ENCODE measurements at places on chromosomes 7 and 10. TPM values are rescaled to one million over a fixed set of nuclear protein-coding genes. Genes with fewer than 3 reads are reported as not detected.

Gene MYOF
- 0.81 TPM for total RNA-seq

Gene PRKCQ
- 66.3 TPM for total RNA-seq

- DNase-seq = no peak
Observed at GRCh38 chr10:94496010-94496409, 49.6 kb upstream of the HELLS start.

GRCh38 chr10:121988361-121989324, at the start of gene TACC2:
TACC2 (plus strand) TSS chr10:121989163; CDS start chr10:122021982, 32,819 bp downstream.
- no peak for DNase-seq

- no peak for DNase-seq
Observed at GRCh38 chr7:81873559-81873958, 103.7 kb upstream of the HGF start.

DNA sequence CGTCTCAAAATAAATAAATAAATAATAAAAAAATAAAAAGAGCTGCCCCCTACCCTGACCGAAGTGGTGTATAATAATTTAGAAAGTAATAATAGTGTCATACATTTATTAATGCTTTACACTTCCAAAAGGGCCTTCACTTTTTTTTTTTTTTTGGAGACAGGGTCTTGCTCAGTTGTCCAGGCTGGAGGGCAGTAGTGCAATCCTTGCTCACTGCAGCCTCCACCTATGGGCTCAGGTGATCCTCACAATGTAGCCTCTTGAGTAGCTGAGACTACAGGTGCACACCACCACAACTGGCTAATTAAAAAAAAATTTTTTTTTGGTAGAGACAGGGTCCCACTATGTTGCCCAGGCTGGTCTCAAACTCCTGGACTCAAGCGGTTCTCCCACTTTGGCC, 1.4 kb downstream of the FAM149B1 start:
- no peak for DNase-seq

- no peak for DNase-seq
Observed at GRCh38 chr7:156472267-156472666, 168.3 kb upstream of the RNF32 start.

DNA sequence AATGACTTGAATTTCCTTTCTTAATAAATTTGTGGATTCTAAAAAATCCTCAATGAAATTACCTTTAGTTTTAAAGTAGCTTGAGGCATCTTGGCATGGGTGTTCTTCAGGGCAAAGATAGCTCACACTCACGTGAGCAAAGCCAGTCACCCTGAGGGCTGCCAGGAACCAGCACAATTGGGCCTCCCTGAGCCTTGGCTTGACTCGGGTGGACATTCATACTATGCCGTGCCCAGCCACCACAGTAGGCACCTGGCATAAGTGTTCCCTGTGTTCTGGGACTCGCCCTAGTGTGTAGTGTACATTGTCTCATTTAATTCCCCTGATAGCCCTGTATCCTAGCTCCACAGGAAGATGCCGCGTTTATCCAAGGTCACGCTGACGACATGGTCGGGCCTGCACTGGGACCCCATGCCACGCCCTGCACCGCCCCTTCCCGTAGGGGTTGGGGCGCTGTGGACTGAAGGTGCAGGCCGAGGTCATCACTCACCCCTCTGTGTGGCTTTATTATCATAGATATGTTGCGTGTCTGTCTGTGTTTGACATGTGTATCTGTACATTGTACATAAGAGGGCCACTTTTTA, 67.7 kb downstream of the DYNC2I1 start:
- DNase-seq = no peak

DNA sequence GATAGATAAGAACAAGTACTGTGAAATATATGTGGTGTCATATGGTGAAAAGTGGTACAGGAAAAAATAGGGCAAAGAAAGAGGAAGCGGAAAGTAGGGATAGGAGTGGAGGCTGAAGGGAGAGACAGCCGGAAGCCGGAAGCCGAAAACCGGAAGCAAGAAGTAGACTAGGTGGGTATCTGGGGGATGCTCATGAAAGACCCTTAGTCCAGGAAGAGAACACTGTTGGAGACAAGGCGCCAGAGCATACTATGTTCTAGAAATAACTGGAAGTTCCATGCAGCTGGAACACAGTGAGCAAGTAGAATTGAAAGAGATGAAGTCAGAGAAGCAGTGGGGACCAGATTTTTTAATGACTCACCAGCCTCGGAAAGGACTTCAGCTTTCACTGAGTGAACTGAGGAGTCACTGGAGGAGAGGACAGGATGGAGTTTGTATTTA, 22.5 kb downstream of the ST8SIA6 start:
- DNase-seq = no peak

DNA sequence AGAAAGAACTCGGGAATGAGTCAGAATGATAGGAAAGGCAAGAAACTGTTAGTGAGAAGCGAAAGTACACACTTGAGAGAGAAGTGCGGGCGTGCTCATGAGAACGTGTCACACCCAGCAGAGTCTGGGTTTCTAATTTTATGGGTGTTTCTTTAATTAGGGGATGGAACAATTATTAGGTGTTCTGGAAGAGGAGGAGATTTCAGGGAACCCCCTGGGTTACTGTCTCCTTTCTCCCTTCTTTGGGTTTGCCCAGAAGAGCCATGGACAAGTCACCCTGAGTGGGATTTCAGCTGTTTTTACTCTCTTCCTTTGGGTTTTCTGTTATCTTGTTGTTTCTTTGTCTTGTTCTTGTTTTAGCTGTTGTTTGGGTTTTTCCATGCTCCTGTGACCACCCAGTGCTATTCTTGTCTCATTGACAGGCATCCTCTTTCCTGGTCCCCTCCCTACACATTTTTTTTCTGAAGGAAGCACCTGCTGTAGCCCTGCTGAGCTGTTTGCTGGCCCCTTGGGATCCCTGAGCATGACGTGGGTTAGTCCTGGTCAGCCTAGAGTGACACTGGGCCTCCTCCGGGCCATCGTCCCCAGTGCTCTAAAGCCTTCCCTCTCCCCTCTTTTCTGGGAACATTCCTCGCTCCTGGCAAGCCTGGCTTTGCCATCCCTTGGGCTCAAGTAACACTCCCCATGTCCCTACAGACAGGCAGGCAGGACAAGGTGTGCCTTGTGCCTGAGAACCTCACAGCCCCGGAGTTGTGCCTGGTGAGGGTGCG, 3.5 kb downstream of the SH2D4B start:
- no peak for DNase-seq

DNA sequence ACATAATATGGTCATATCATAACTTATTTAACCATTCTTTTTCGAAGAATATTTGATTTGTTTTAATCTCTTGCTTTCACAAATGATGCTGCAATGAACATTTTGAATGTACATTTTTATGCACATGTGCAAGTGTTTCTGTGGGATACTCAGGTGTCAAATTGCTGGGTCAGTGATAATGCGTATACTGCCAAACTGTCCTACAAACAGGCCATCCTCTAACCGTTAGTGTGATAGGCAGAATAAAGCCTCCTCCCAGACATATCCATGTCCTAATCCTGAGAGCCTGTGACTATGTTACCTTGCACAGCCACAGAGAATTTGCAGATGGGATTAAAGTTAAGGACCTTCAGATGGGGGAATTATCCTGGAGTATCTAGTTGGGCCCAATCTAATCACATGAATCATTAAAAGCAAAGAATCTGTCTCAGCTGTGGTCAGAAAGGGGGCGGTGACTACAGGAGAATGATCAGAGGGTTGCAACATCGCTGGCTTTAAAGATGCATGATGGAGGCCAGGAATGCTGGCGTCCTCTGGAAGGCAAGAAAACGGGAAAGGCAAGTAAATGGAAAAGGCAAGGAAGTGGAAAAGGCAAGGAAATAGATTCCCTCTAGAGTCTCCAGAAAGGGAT, 46.7 kb downstream of the FZD1 start:
- DNase-seq = no peak

Data from T-helper 17 cell (primary cell).